Cortex of kidney (tissue), 1 donor: ENCODE measurements at places on chromosomes 12 and 14.

- DNase-seq, result no peak
These were observed 42.8 kb upstream of the CORO1C start for GRCh38 chr12:108773798-108774788.

- DNase-seq, result no peak
These were observed 151.0 kb upstream of the LMO3 start for GRCh38 chr12:16756833-16757555.

DNA sequence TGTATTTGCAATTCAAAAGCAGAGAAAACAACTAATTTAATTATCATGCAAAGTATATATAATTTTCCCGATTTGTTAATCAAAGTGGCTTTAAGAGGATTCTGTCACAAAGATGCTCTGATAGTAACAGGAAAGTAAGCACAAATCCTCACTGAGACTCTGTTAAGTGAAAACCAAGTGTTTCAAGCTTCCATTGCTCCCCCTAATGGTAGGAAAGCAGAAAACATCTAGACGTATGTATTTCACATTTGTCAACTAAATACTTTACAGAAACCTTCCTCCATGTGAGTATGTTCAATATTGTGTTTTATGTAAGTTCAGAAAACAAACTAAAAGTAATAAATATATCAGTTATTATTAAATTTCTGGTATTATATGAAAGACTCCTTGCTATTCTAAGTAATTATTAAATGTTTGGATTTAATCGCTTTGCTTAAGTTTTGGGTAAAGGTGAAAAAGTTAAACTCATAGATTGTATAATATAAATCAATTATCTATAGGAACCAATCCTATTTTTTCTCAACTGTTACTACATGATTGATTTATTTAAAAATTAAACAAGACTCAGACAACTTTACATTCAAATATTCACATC, 1.5 kb upstream of the NTS start:
- no peak for DNase-seq

GRCh38 chr14:67952786-67953185, 133.2 kb downstream of the RAD51B start:
- DNase-seq, result no peak

DNA sequence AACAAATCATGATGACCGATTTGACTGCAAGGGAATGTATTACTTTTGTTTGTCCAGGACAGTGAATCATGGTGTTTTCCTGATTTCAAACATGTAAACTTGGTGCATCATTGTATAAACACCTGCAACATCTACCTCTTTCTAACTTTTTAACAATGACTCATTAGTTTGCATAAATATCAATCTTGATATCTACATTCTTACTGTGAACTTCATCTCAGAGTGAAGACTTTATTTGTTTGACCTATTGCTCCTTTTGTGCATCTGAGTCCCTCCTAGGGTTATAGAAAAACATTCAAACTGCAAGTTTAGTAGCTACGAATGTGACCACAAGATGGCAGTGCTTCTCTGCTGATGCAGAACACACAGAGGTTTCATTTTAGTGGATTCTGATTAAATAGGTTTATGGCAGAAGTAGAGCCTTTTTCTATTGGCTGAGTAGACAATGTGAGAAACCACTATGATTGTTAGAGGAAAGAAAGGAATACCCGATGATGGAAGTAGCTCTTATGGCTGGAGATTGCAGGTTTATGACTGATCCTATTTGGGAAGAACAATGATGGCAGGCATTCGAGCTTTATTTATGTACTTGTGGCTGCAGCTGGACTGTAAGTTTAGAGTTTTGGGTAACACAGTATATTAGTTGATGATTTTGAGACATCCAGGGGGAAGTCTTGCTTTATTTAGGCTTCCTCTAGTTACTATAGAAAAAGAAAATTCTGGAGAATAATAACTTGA, 244.2 kb upstream of the OR4E1 start:
- DNase-seq, result no peak

- no peak for DNase-seq
These were observed 27.2 kb downstream of the ARID2 start for GRCh38 chr12:45756666-45757065.

DNA sequence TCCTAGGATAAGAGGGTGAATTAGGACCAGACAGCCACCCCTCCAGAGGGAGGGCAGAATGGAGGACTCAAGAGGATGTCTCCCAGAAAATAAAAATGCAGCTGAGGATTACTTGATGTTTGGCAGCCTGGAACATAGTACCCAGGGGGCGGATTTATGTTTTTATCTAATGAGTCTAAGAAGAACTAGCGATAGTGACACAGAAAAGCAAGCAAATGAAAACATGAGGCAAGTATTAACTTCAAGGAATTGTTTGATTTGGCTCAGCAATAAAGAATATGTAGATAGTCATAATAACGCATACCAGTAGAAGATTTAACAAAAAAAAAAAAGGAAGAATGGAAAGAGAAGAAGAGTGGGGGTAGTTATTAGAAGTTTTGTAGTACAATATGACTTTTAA, 10.0 kb upstream of the SLC7A8 start:
- no peak for DNase-seq

DNA sequence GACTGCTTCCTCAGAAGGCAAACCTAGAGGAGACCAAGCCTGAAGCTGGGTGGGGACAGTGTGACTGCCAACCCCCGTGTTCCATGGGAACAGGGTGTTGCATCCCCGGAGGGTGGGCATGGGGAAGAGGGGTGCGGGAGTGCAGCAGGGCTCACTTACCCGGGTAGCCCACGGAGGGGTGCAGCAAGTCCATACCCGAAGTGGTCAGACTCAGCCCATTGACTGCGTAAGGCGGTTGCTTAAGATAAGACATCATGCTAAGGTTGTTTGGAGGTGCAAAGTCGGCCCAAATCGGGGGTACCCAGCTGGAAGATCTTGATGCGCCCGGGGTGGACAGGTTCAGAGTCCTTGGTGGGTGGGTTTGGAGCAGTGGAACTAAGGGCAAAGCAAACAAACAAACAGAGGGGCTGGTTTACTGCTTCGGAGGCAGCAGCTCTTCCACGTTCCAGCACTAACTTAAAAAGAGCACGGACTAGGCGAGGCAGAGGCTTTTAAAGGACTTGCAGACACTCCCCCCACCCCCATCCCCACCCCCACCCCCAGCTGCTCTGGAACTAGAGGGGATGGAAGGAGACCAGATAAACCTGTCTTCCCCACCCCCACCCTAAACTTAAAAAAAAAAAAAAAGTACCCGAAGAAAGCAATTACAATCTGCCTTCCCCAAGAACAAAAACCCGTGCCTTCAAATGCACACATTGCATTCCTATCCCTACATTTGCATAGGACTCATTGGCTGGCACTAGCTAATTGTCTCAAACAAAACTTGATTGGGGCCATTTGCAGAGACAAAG, 4.9 kb downstream of the OTX2 start:
- DNase-seq, result no peak

DNA sequence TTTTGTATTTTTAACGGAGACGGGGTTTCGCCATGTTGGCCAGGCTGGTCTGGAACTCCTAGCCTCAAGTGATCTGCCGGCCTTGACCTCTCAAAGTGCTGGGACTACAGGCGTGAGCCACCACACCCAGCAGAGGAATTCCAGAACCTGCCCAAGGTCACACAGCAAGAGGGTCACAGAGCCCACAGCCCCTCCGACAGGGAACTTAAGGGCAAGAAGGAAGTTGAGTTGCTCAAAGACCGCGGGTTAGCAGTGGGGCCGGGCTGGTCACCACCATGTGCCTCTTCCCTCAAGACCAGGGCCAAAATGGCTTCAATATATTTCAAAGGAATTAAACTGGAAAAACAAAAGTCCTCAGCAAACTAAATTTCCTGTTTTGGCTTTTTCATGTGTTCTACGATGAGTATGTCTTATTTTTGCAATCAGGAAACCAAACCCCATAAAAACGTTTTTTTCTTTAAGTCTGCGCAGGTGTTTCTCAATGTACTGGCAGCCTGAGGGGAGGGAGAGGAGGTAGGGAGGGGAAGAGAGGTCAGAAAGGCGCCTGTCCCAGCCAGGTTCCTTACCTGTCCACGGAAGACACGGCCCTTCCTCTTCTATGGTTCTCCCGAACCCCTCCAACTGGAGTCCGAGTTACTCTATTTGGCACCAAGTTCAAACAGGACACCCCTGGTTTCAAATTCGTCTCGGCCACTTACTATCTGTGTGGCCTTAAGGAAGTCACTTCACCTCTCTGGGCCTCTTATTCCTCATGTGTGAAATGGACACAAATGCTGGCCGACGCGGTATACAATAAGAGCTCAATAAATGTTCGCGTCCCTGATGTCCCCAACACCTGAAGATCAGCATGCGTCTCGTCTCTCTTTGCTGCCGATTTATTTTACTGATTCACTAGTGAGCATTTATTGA, 778 bp downstream of the SLC8B1 start:
- DNase-seq, result no peak
